Kasumi-1 (cell line): ENCODE measurements at places on chromosomes 3 and 15.

GRCh38 chr15:99965376-99965775 is 232.1 kb upstream of the LYSMD4 start:
- no peak for DNase-seq

GRCh38 chr3:124398594-124398993 is 331.7 kb upstream of the UMPS start:
- no peak for DNase-seq

DNA sequence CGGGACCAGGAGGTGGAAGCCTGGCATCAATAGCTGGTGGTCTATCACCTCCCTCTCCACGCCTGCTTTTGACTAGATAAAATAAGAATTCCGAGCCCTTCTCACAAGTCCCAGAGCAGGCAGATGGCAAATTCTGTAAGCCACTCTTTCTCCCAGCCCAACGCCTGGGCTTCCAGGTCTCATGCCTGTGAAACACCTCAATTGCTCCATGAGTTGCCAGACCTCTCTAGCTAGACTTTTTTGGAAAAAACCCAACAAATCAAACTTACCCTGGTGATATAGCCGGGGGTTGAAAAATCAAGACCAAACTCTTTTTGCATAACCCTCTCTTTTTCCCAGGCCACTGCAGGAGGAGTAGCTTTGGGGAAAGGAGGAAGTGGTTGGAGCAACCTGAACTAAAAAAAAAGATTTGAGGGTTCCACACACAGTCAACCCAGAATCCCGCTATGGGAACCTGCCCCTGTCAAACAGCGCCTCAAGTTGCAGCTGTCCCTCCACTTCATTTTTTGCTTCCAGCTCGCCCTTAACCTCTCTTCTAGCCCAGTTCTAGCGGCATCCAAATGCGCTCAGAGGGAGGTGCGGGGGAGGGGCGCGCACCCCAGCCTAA is 7.0 kb downstream of the BHLHE40 start:
- DNase-seq: peak; percentile 54

- DNase-seq: no peak
These were observed 85.0 kb downstream of the CYP19A1 start for GRCh38 chr15:51253366-51253765.

DNA sequence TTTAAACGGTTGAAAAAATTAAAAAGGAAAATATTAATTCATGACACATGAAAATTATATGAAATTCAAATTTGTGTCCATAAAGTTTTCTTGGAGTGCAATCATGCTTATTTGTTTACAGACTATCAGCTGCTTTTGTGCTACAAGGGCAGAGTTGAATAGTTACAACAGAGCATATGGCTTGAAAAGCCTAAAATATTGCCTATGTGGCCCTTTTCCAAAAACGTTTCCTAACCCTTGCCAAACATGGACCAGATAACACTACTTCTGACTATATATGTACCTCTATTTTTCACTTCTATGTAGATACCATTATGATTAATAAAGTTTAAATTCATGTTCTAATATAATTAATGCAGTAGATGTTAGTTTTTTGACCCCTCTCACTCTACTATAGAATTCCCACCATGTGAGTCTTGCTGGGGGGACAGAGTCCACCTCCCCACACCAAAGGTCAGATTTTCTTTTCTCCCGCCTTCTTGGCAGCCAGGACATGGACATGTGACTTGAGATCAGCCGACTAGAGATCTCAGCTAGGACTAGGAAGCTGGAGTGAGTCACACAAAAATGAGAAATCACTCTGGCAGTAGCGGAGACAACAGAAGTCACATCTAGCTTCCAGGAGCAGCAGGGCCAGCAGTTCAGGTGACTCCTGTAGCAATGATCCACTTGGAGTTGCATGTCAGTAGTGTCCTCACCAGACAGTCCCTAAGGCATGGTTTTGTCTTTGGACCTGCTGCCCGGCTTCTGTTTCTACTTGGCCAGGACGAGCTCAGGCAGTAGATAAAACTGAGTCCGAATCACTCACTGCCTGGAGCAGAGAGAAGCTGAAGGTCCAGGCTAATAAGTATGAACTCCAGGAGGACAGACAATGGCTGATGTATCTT is 22.4 kb downstream of the CIAO2A start:
- DNase-seq: peak; percentile 24

GRCh38 chr15:77409259-77410156 is 10.4 kb downstream of the PEAK1 start:
- DNase-seq: peak; percentile 75

- DNase-seq: peak; percentile 22
These were observed 567.9 kb upstream of the GBE1 start for GRCh38 chr3:82329300-82329699.

DNA sequence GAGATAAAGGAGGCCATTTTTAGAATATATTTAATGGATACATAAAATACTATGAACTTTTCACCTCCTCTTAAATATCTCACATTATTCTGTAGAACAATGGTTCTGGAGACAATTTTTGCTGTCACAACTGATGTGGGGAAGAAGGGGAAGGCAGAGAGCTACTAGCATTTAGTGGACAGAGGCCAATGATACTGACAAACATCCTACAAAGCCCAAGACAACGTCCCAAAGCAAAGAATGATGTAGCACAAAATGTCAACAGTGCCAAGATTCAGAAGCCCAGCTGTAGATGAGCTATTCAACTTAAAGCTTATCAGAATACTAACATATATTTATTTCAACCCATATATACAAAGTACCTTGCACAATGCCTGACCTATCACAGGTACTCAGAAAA is 1069.4 kb downstream of the ROBO1 start:
- no peak for DNase-seq

GRCh38 chr15:90004671-90005070 is 3.5 kb downstream of the ZNF710 start:
- DNase-seq: peak; percentile 84

DNA sequence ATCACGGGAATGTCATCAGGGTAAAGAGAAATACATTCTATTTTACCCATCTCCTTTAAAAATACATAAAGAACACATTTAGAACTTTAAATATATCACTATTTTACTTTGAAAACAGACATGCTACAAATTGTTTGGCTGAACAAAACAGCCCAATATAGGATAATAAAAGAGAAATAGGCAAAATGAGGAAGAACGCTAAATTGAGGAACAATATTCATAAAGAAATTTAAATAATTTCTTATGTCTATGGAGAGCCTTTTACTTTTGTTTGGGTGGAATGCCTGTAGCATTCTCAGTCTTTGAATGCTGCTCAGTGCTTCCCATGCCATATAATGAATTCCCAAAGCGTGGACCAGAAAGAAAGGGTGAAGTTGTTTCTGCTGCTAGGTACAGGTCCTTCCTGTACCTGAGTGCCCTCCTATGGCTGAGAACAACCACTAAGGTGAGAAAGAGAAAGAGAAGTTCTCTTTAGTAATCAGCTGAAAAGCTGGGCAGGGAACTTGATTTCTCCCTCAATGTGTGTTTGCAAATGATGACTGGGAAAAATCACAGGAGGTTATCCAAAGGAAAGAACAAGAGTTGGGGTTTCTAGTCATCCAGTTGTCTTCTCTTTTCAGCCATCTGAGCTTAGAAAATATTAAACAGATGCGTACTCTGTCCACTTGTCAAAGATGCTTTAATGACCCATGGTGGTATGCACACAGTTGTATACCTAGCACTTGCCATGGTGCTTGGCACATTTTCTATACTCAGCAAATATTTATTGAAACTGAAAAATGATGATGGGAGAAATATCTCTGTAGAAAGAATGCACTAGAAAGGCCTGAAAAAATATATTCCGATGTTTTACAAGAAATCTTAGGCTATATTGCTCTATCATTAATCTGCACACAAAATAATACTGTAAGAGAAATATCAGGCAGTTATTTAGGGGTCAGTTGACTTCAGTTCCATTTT is 404.6 kb downstream of the TIGIT start:
- peak; percentile 23 for DNase-seq

- DNase-seq: no peak
These were observed 39.6 kb downstream of the GPR156 start for GRCh38 chr3:120245386-120245785.

GRCh38 chr3:27352047-27352446 is 17.1 kb downstream of the NEK10 start:
- DNase-seq: no peak

DNA sequence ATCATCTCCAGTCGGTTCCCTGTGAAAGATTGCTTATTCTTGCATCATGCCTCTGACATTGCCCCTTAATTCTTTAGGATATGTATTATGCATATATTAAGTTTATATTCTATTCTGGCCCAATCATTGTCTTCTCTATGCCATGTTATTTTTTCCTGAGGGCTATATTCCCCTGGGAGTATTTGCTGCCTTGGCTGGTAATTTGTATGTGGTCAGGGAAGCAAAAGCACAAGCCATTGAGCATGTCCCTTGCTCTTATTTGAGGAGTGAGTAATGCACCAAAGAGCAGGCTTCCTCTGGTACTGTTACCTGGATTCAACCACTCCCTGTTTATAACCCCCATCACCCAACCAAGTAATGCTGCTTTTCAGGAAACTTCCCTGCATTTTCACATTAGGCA is 36.3 kb downstream of the STAC start:
- DNase-seq: no peak

DNA sequence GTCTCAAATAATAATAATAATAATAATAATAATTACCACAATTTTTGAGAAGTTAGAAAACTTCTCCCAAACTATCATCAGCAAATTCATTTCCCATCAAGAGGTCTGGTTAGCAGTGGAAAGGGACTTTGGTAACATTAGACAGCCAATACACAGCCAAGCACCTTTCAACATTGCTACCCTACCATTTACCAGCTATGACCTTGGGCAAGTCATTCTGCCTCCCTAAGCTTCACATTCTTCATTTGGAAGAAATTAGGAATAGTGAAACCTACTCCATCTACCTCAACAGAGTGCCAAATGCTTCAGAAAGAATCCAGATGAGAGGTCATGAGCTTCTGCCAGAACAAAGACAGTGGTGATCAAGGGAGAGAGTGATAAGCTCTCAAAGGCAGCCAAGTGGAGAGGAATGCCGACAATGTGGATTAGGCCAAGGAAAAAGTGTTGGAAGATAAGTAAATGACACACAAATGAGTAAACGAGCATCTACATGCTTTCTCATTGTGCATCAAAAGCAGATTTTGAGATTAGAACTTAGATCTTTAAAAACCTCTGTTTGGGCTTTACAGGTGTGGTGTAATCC is 42.9 kb upstream of the LPP start:
- no peak for DNase-seq

DNA sequence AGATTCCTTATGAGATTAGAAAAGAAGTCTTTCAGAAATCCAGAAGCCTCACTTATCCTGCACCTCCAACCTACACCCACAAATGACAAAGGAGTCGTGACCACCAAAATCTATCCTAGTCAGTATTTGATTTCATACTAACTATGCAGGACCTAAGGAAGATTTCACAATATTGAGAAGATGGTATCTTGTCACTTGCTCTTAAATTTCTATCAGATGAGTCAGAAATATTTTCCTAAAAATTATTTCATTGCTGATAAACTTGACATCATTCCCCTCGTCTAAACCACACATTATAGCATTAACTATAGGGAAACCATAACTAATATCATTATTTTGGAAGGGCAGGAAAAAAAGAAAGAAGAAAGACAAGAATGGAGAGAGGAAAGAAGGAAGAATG is 138.0 kb upstream of the THBS1 start:
- no peak for DNase-seq

GRCh38 chr15:47861111-47861903 is 144.0 kb downstream of the SEMA6D start:
- no peak for DNase-seq

GRCh38 chr3:186002884-186003472 is 65.2 kb upstream of the TRA2B start:
- peak; percentile 65 for DNase-seq

DNA sequence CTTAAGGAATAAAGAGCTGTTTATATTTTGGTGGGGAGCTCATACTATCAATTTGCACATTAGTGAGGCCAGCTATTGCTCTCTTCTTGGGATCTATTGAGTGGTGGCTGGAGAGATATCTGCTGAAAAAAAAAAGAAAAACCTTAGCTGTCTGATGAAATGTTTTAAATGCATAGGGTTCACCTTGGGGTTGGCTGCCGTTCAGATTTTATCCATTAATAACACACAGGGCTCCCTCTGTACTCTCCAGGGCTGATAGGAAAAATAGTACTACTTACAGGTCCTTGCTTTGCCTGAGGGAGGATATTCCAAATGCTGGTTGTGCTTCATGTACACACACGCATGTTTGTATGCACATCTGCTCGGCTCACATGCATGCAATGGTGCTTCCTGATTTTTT is 803.7 kb downstream of the MCTP2 start:
- no peak for DNase-seq

GRCh38 chr3:195021692-195022091 is 249.3 kb downstream of the XXYLT1 start:
- no peak for DNase-seq

DNA sequence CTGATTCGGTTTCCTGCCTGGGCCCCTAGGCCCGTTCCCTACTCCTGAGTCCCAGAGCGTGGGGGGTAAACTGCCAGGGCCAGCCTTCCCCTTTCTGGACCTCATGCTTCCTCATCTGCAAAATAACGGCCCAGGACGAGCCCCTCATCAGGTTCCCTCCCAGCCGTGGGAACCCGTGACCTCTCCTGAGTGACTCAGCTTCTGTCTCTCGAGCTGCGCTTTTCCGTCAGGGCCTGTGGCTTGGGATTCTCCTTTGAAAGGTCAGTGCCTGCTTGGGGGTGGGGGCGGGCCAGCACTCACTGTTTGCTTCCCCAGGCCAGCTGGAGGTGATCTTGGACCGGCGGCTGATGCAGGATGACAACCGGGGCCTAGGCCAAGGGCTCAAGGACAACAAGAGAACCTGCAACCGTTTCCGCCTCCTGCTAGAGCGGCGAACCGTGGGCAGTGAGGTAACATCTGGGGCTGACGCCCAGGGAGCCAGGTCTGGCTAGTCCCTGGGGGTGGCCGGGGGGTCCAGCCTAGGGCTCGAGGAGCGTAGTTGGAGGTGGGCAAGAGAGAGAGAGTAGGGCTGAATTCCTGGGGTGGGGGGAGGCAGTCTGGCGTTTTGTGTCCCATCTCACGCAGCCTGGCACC is 12.8 kb downstream of the MAN2A2 start:
- DNase-seq: peak; percentile 92

GRCh38 chr15:80121546-80121945 is 31.3 kb upstream of the FAH start:
- DNase-seq: no peak

DNA sequence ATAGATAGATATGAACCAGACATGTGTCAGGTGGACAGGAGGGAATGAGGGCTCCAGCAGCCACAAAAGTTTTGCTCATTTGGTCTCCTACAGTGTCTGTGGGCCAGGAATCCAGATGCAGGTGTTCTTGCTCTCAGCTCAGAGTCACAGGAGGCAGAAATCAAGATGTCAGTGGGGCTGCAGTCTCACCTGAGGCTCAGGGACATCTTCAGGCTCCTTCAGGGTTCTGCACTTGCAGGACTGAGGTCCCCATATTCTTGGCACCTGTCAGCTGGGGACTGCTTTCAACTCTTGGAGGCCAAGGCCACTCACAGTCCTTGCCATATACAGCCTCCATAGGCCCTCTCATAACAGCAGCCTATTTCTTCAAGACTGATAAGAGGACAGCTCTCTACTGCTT is 57.3 kb downstream of the PGPEP1L start:
- DNase-seq: no peak

DNA sequence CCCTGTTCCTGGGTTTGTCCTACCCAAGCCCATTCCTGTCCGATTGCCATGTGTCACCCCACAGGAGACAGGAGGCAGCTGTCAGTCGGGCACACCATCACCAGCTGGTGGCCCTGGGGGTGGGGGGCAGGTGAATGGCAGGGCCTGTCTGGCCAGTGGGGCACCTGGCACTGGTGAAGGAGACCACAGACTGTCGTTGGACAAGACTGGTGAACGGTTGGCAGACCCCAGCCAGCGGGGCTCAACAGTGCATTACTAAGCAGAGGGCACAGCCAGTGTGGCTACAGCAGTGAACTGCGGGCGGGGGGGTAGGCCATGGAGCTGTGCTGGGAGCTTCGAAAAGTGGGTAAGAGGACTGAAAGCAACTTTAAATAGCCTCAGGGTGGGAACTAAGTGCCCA is 2.1 kb downstream of the SEMA7A start:
- DNase-seq: no peak
